ENCODE measurements at places on chromosomes 16 and 17. TPM values are rescaled to one million over a fixed set of nuclear protein-coding genes. Genes with fewer than 3 reads are reported as not detected.

DNA sequence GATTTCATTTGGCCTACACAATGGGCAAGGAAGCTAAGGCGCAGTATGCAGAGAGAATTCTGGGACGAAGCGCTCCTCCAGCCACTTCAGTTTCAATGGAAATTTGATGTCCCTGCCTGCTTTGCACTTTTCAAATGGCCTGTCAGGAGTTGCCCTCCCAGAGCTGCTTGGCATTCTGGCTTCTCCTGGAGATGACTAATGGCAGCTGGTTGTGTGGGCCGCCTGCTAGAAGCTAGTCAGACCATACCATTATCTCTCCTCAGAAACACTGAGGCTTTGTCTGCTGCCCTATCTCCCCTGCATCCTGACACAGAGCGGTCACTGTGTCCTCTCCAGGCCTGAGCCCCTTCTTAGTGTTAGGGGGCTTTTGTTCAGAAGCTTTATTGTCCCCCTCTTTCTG is 180.1 kb downstream of the SPECC1 start:
- DNase-seq: no peak

DNA sequence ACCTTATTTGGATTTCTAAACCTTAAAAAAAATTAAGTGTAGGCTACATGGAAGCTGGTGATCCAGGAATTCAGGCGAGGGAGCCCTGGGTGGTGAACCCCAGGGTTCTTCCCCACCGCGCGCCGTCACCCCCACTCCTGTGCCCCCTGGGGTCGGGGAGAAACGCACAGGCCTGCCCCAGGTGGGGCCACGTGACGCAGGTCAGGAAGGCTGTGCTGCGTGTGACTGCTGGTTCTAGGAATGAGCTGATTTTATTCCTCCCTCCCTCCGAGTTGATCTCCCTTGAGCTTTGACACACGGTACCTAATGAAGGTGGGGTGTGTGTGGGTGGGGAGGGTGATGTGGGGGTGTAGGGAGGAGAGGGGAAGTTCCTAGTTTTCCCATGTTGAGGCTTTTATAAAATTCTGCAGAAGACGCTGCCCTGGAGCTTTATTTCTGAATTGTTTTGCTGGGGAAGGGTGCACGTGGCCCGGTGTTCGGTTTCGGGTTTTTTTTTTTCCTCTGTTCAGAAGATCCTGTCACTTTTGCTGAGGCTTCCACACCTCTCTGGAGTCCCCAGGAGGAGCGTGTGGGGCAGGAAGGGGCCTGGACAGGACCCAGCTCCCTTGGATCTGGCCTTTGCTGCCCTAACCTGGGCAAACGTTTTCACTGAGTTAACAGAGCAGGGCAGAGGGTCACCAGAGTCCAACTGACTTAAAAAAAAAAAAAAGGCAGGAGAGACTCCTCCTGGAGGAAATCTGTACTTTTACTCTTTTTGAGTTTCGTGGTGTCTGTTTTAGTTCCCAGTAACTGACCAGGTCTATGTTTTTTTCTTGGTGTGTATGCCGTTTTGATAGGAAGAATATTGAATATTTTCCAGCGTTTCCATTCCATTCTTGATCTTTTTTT is 55.8 kb upstream of the GSE1 start:
- DNase-seq: no peak

DNA sequence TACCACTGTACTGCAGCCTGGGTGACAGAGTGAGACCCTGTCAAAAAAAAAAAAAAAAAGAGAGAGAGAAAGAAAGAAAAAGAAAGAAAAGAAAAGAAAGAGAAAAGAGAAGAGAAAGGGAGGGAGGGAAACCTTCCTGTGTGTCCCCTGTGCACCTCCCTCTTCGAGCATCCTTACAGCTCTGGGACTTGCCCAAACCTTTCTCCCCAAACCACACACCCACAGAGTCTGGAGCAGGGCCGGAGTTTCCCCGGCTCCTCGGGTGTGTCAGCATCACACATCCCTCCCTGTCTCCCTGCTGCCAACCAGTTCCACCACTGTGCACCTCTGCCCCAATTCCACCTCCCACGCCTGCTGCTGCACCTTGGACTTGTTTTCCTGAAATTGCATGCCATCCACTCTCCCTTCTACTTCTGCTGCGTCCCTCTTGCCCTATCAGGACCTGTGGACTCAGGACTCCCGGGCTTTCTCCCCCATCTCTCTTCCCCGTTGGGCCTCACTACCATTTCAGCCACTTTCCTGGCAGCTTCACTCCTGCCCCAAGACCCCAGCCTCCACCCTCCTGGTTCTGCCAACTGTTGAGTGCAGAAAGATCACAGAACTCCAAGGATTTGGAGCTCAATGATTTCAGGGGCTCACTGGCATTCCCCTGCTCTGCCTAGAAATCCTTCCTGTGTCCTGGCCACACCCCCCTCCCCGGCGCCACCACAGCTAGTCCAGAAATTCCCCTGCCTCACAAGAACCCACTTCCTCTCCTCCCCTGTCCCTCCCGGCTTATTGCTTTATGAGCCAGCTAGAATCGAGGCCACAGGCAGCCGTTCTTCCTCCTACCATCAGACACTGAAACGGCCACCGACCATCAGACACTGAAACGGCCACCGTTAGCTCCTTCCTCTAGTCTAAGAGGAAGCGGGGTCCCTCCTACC is 3.7 kb upstream of the CDK3 start:
- DNase-seq: no peak

DNA sequence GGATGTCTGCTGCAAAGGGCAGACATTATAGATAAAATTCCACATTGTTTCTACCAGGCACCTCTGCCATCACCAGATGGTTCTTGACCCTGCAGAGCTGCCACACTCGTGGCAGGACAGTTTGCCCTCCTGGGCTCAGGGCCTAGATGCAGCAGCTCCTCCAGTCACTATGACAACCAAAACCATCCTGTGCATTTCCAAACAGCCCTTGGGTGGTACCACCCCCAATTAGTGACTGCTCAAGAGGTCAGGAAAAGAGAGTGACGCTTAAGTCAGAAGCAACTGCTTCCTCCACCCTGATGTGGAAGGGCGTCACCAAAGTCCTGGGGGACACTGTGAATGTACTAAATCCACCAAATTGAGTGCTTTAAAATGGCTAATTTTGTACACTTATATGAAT is 109.2 kb downstream of the C16orf95 start:
- no peak for DNase-seq

GRCh38 chr17:59154721-59155438 is at the start of gene SKA2:
Gene SKA2, minus strand, starts transcription at chr17:59155186. Its CDS starts 23 bp downstream, at chr17:59155163.
- DNase-seq: peak; percentile 97

GRCh38 chr17:3590768-3591167 is 18.4 kb downstream of the TRPV1 start:
- no peak for DNase-seq

DNA sequence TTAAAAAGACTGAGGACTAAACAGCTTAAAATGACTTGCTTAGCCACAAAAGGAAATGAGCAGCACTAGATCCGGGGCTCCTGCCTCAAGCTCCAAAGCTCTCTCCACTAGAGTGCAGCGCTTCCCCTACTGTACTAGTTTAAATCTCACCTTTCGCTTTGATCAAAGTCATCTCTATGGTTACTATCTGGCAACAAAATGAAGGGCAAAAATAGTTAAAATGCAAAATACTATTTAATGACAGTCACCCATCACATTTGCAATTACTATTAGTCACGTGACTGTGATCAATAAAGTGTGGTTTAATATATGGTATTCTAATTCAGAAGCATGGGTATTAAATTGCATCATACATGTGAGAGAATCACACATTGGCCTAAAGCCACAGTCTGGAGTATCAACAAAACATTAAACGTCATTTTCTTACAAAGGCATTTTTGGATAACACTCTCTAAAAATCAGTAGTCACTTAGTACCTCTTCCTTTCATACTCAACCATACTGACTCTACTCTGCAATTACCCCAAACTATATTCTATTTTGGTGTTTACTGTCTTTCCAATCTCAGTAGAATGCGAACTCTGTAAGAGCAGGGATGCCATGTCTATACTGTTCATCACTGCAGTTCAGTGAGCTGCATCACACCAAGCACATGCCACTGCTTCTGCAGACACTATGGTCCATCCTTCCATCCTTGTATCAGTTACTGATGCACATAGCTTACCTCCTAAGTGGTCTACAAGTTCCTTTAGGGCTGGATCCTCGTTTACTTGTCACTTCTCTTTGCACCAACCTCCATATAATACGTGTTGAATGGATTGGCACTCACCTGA is 6.2 kb downstream of the PSMD12 start:
- no peak for DNase-seq

DNA sequence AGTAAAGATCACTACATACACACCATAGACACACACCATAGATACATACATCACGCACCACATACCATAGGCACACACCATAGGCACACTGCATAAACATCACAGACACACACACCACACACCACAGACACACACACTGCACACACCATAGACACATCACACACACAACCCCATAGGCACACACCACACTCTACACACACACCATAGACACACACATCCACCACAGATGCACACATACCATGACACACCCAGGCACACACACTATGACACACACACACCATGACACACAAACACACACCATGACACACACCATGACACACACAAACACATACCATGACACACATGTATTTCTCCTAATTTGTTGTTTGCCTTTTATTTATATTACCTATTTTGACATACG is 14.1 kb downstream of the TBC1D16 start:
- no peak for DNase-seq

GRCh38 chr16:10981697-10982216 is 37.4 kb downstream of the CLEC16A start:
- peak; percentile 73 for DNase-seq

The CCL5 gene
- total RNA-seq: 0.17 TPM

DNA sequence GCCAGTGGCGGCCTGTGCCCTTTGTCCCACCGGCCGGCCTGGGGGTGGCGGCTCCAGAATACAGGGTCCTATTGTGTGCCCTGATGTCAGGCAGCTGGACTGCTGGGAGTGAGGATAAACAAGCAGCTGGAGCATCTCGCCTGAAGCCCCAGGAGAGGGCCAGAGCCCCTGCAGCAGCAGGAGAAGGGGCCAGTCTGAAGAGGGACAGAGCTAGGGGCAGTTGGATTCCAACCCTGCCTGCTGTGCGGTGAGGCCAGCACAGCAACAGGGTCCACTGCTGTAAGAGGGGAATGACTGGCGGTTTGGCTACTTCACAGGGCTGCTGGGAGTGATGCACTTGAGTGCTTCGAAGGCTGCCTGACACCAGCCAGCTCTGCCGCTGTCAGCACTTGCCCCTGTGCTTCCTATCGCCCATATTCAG is 25.0 kb downstream of the RAB11FIP4 start:
- DNase-seq: no peak

- no peak for DNase-seq
These were observed 10.0 kb downstream of the BAIAP2 start for GRCh38 chr17:81044764-81045589.

DNA sequence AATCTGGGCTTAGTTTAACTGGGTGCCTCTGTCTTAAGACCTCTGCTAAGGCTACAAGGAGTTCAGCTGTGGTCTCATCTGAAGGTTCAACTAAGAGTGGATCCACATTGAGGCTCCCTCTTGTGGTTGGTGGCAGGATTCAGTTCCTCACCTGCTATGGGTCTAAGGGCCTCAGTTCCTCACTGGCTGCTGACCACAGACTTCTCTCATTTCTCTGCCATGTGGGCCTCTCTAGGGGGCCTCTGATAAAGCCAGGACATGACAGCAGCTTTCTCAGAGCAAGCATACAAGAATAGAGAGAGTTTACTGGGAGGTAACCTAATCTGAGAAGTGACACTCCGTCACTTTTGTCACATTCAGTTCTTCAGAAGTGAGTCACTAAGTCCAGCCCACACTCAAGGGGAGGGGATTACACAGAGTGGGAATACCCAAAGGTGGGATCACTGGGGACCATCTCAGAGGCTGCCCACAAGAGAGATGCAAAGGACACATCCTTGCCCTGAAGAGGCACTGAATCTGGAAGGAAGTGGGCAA is 19.2 kb upstream of the ABAT start:
- peak; percentile 57 for DNase-seq

DNA sequence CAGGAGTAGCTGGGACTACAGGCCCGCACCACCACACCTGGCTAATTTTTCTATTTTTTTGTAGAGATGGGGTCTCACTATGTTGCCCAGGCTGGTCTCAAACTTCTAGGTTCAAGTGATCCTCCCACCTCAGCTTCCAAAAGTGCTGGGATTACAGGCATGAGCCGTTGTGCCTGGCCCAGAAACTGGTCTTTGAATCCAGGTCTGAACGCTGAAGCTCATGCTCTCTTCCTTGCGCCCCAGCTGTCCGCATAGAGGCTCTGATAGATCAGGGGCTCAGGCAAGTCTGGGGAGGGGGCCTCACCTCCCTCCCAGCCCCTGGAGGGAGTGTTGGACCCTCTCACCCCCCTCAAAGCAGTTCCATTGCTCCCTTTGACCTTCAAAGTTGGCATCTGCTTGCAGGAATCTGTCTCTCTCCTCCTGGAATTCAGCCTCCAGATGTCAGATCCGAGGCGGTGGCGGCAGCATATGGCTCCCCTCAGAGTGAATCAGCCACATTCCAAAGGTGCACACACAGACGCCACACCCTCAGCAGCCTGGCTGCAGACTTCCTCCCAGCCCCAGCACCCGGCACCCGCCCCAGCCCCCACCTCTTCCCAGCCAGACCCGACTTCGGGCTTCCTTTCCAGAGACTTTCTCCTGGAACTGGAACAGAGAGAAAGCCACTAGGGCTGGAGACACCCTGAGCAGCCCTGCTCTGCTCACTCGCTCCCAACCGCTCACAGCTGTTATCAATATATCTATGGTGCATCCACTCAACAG is 16.9 kb upstream of the GLIS2 start:
- DNase-seq: peak; percentile 76

DNA sequence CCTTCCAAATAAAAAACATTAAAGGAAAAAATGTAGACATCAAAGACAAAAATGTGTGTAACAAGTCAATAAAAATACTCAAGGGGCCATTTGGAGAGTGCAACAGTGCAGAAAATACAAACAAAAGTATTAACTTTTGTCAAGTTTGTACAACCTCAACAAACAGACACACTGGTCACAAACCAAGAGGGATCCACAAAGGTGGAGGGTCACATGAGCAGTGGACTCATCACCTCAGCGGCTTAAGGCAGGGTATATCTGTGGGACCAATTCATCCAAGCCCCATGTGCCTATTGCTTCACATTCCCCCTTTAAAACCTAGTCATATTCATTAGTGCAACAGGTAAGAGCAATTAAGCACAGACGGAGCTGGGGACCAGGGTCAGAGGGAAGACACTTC is 45.2 kb downstream of the DCUN1D3 start:
- DNase-seq: no peak

The PMFBP1 gene
- total RNA-seq: 3.4 TPM

DNA sequence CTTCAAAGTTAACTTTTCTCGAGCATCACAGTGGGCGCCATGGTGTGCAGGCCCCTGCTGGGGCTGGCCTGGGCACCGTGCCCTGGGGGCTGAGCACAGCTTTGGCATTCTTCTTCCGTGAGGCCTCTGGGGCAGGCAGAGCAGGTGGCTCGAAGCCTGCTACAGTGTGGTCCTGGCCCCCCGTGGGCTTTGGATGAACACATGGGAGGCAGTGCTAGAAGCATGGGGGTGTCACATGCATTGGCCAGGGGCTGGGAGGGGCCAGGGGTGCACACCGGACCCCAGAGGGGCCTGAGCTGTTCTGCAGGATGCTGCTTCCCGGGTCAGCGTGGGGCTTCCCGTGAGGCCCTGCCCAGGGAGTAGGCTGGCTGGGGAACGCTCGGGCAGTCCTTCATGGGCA is 12.1 kb upstream of the C16orf74 start:
- DNase-seq: no peak

All from WTC11 (cell line).